Heart left ventricle (tissue), 16 donors: ENCODE measurements at places on chromosomes 7 and 10. TPM values are rescaled to one million over a fixed set of nuclear protein-coding genes. Genes with fewer than 3 reads are reported as not detected.
A peak's percentile ranks its signal among the peaks of the same experiment; 100 is the strongest.

DNA sequence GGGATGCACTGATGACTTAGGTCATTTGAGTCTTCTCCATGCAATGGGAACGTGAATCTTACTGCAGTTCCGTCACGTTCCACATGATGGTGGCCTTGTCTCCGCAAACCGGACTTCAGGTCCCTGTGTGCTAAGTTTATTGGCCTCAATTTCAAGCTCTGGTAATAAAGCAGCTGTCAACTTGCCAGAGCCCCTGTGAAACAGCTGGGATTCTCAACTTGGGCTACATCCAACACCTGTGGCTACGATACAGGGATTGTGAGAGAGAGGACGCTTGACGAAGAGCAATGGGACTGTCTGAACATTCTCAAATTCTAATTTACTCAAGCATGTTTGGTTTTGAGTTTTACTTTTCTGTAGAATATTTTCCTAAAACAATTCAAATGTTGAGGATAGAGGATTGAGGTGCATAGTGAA, 174.2 kb downstream of the PTN start:
- peak; percentile 68 for DNase-seq

DNA sequence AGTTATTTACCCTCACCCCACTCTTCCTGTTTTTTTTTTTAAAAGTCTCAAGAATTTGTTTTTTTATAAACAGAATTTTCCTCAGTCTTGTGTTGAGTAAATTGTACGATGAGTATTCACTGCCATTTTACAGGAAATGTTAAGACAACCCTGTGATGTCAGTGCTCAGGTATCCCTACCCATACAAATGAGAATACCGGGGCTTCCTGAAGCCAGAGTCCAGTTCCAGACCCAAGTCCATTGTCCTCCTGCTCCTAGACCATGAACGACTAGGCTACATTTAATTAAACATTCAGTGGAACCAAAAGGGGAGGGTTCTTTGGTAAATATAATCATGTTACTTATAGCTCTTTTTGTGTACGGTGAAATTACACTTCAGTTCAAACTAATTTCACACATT, 79.2 kb downstream of the GNAI1 start:
- DNase-seq = no peak

DNA sequence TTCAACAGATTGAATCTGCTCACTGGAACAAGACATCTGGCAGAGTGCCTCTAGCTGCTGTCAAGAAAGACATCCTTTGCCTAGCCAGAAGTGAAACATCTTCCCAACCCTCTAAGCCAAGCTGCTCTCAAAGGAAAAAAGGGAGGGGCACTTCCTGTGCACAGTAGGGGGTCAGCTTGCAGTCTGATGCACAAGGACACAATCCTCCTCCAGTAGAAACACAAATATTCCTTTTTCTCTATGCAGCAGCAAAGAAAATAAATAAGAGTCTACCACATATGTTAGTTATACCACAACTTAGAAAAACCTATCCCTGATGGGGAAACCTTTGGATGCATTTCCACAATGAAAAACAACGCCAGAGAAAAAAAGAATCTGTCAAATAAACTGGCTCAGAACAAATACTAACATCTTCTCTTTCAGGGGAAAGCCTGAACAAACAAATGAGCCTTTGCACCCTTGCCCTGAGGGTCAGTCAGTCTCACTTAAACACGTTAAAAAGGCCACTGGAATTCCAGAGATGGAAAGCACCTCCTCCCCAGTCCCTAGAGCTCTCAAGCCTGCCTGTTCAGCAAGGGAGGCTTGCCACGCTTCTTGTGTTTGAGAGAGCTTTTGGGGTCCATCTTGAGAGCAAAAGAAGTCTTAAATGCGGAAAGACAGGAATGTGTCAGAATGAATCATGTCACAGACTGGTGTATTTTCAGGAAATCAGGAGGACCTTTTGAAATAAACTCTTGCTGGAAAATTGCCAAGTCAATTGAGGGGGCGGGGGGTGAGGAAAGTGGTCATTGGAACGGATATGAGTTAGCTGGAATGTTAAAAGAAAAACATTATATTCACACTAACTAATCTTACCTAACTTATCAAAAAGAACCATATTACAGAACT, 7.5 kb downstream of the LAMB1 start:
- peak; percentile 54 for DNase-seq

DNA sequence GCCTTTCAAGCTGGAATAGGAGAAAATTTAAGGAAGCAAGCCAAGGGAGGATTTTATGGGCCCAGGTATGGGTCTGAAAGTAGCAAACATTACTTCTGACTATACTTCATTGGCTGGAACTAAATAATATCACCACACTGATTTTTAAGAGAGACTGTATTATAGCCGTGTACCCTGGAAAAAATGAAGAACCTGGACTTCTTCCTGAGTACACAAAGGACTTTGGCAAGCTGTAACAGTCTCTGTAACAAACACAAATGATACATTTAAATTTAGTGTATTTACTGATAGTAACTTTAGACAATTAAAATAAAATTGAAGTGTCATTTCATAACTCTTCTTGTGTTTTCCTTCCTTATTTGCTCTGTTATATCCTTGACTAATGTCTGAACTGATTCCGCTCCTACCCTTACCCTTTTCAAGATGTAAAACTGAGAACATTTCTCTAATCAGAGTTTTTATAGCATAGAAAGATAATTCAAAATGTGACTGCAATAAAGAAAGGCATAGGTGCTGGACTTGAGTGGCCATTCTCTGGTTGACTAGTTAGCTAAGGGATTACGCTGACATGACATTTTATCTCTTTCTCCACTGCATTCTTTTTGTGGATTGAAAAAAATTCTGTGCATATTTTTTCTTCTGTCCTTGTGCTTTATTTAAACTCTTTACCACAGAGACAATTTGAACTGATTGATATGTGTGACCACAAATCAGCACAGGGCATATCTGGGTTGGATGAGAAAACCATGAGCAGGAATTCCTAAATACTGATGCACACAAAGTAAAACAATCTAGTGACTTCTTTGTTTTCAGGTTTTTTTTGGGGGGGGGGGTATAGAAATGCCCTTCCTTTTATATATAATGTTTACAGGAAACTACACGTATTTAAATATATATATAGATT, 349.7 kb downstream of the MDFIC start:
- DNase-seq = no peak

DNA sequence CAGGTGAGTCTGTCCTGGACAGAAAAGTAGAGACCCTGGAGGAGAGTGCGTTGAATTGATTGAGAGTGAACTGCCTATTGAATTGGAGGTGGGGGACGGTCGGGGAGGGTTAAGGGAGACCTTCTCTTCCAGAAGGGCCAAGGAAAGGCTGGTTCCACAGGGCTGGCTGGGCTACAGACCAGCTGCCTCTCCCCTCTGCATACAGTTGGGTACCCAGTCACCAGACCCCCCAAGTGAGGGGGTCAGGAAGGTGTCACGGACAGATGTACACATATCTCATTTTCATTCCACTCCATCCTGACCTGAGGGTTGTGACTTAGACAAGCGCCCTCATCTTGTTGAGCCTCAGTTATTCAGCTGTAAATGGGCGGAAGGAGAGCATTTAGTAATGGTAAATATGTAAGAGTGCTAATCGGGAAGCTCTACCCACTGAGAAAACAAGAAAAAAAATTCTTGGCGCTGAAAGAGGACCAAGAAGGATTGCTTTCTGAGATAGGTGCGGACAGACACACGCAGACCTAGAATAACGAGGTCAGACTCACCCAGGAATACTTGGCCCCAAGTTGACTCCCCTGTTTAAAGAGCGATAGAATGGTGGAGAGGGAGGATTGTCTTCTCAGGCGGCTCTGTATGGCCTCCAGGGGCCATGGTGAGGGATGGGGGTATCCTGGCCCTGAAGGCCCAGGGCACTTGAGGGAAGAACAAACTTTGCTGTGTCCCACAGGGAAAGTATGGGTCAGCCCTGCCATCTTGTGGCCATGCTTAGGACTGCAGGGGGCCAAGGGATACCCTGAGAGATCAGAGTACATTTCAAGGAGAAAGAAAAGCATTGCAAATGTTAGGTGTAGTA, 7.2 kb upstream of the MBL2 start:
- peak; percentile 77 for DNase-seq

DNA sequence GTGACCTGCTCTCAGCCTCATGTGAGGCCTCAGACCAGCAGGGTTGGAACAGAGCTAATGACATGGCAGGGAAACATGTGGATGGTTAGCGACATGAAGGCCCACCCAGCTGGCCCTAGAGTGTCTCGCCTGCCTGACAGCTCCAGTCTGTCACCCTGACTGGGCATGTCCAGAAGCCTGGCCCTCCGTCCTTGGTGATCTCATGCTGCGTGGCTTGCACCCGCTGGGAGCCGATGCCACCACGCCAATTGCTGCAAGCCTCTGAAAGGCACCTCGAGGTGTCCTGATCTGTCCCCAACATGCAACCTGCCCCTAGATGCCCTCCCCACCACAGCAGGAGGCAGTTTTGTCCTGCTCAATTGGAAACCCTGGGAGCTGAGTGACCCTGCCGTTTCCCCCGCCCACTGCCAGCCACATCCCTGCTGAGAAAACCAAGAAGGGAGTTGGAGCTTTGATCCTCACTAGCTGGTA, 27.8 kb upstream of the RET start:
- DNase-seq = peak; percentile 22

- DNase-seq = no peak
Observed at GRCh38 chr10:42488416-42488815, 150.0 kb downstream of the ZNF33B start.

FLNC gene
- total RNA-seq = 1,054 TPM

CPED1 gene
- 27.5 TPM for total RNA-seq
